Heart left ventricle (tissue), 16 donors: ENCODE measurements at places on chromosomes 6 and 20. TPM values are rescaled to one million over a fixed set of nuclear protein-coding genes. Genes with fewer than 3 reads are reported as not detected.

The FAM229B gene
- total RNA-seq = 62.9 TPM

The SAMD5 gene
- 0.35 TPM for total RNA-seq

The LIME1 gene
- total RNA-seq = 3.4 TPM

The PKIB gene
- not detected for total RNA-seq

The SIGLEC1 gene
- 3.4 TPM for total RNA-seq

The SMLR1 gene
- total RNA-seq = not detected

The MTG2 gene
- 25.4 TPM for total RNA-seq

- DNase-seq = no peak
Observed at GRCh38 chr6:68726992-68727391, 91.9 kb downstream of the ADGRB3 start.

- DNase-seq = no peak
Observed at GRCh38 chr6:53431704-53432103, 83.0 kb upstream of the ELOVL5 start.

DNA sequence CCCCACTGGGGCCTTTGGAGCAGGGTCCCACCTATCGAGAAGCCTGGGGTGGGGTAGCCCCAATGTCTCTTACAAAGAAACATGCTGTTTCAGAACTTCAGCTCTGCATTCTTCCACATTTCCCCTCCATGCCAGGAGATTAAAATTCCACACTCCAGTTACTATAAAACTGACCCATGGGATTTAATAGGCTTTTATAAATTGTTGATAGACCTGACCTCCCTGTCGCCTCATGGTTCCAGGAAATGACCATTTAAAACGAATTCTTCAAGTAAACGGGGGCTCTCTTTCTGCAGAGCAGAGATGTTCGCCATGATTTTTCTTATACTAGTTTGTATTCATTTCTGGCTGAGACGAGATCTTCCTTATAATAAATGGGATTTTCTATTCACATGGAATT lies 19.3 kb downstream of the RIN2 start:
- no peak for DNase-seq

DNA sequence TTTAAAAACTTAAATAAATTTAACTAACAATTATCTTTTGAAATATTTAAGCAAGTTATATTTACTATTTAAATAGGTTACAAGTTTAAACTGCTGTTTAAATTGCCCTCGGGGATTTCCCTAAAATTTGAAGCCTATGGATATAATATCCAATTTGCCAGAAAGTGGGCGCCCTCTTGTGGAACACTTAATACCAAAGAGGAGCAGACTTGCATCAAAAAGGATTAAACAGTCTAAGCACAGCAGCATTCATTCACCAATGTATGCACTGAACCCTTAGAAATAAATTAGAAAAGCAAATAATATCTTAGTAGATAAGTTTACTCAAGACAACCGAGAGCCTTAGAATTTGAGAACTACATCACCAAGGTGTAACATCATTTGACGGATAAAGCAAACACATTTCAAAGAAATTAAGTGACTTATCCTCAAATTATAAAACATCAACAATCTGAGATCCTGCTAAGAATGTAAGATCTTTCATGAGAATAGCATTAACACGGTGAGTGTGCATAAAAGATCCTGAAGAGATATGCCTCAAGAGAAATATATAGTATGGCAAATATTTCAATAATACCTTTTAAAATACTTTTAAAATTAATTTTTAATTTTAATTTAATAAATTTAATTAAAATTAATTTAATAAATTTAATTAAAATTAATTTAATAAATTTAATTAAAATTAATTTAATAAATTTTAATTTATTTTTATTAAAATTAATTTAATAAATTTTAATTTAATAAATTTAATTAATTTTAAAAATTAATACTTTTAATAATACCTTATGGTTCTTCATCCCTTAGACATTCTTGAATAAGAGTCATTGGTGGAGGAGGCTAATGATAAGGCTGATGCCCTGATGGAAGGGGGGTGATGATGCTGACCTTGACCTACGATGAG lies 11.5 kb upstream of the MEP1A start:
- DNase-seq = peak; percentile 48

DNA sequence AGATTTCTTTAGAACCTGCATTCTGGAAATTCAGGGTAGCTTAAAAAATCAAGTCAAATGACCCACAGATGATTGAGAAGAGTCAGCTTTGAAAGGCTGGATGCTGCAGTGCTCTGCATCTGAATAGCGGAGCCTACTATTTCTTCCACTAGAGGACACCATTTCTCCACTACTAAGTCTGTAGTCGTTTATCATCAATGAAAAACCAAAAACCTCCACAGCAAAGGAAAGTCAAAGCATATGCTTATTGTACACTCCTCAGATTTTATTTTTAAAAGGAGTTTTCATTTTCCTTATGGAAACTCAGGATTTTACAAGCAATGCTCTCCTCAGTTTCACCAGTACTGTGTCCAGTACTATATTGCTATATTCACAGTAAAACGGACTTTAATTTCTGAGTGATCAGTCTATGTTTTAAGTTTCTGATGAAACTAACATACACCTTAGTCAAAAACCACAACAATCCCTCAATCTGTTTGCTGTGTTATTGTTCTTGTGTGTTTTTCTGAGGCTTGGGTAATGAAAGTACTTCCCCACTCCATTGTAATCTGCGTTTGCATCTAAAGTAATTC lies 50.5 kb upstream of the ENPP5 start:
- no peak for DNase-seq

- no peak for DNase-seq
Observed at GRCh38 chr6:44923444-44923843, 404.7 kb upstream of the RUNX2 start.

GRCh38 chr6:125593746-125594145 lies 155.7 kb upstream of the HEY2 start:
- DNase-seq = no peak

- peak; percentile 38 for DNase-seq
Observed at GRCh38 chr6:32785781-32786533, 22.6 kb upstream of the HLA-DQB2 start.
